Activated CD4-positive, alpha-beta T cell treated with anti-CD3 and anti-CD28 coated beads for 36 hours (primary cell): ENCODE measurements at places on chromosomes 2 and 18. TPM values are rescaled to one million over a fixed set of nuclear protein-coding genes. Genes with fewer than 3 reads are reported as not detected.

DNA sequence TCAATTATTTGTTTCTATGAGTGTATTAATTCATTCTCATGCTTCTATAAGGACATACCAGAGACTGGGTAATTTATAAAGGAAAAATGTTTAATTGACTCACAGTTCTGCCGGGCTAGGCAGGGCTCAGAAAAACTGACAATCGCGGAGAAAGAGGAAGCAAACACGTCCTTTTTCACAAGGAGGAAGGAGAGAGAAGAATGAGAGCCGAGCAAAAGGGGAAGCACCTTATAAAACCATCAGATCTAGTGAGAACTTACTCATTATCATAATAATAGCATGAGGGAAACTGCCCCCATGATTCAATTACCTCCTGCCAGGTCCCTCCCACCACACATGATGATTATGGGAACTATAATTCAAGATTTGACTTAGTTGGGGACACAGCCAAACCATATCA is 294.0 kb downstream of the DSC3 start:
- H3K36me3 ChIP-seq = no peaks in the 10 kb centered on the region
- H3K27me3 ChIP-seq = no peaks in the 10 kb centered on the region
- H3K4me3 ChIP-seq = no peak overlapping the region
- DNase-seq = no peak
- H3K4me1 ChIP-seq = no peaks in the 10 kb centered on the region

DNA sequence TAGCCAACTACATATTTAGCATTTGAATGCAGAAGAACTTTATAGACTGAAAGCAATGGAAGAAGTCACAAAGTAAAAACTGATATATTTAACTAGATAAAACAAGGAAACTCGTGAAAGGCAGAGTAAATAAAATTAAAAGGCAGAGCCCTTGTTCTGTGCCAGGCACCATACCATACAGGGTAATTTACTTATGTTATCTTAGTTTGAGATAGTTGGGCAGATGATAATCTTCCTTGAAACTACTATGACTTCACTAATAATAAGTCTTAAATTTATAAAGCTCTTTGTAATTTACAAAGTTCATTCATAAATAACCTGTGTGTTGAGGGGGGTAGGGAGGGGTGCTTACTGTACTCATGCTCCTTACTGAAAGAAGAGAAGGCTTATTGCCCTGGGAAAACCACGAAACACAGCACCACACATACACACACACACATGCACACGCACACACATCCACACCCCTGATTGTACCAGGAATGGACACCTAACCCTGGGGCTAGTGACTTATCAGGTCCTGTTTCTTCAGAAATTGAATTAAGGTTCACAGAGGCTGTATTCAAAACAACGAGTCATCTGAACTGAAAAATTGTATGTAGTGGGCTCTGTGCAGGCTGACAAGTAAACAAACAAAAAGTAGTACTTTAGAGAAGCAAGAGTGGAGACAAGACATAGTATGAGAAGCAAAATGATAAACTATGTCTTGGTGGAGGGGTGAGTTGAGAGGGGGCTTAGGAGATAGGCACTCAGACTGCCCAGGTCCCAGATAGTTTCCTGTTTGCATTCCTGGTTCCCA is 38.1 kb downstream of the AGFG1 start:
- no peak for DNase-seq
- H3K27ac ChIP-seq = no peak overlapping the region
- H3K4me1 ChIP-seq = peaks cover 81% of the 10 kb centered on the region
- peaks cover 17% of the 10 kb centered on the region for H3K36me3 ChIP-seq
- H3K4me3 ChIP-seq = no peak overlapping the region
- H3K27me3 ChIP-seq = no peaks in the 10 kb centered on the region

DNA sequence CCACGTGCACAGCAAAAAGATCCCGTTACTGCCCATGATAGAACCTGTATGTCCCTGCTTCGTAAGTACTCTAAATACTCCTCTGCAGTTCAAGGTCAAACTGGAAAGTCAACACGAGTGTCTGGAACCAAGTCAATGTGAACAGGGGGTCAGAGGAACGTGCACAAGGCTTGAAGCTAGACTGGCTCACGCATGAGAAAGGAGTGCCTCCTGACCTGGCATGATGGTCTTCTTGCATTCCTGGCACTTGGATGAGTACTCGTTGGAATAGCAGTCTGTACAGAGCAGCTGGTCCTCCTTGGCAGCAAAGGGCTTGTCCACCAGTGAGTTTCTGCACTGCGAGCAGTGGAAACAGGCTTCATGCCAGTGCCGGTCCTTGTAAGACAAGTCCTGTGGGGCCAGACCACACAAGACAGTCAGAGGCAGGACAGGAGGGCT is 25.5 kb downstream of the FHL2 start:
- H3K27me3 ChIP-seq = no peaks in the 10 kb centered on the region
- no peak for DNase-seq
- no peak overlapping the region for H3K4me3 ChIP-seq
- peaks cover 10% of the 10 kb centered on the region for H3K4me1 ChIP-seq
- no peaks in the 10 kb centered on the region for H3K36me3 ChIP-seq

Gene GPR155
- total RNA-seq = 11.3 TPM

Gene TTC32
- 8.8 TPM for total RNA-seq

Gene TLX2
- total RNA-seq = 0.18 TPM

DNA sequence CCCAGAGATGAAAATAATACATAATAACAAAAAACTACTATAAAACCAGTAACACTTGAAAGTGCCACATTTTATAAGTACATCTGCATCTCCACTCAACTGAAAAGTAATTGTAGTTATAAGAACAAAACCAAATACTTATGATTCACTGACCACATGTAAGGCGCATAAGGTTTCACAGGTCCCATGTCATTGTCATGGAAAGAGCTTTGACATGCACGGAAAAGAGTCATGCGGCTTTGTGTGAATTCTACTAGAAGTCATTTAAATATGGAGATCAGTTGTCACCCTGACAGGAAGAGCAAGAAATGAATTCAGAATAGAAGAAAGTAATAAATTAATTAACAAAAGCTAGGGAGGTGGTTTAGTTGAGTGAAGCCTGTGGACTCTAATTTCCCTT is 459.1 kb downstream of the CDH2 start:
- no peaks in the 10 kb centered on the region for H3K4me1 ChIP-seq
- DNase-seq = no peak
- no peak overlapping the region for H3K4me3 ChIP-seq
- no peak overlapping the region for H3K27ac ChIP-seq
- no peaks in the 10 kb centered on the region for H3K27me3 ChIP-seq

DNA sequence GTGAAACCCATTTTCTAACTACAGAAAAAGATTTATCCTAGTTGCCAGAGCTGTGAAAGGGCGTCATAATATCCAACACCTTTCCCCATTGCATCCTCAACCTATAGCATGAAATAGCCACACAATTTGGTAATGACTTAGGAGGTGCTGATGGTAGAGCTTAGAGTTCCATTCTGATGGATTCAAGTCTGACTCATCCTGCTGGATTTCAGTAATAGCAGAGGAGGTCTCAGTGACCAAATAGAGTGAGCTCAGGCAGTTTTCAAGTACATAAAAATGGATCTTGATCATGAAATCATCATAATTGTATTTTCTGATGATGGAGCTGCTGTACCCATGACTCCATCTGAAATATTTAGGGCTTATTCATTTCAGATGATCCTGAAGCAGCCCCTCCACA is 270.7 kb upstream of the KLHL29 start:
- no peak for DNase-seq
- H3K36me3 ChIP-seq = no peaks in the 10 kb centered on the region
- H3K27ac ChIP-seq = no peak overlapping the region
- H3K4me1 ChIP-seq = no peaks in the 10 kb centered on the region

Gene DUSP19
- total RNA-seq = 4.2 TPM

Gene LAMA1
- total RNA-seq = not detected

GRCh38 chr2:203623096-203623495 is 83.3 kb upstream of the CD28 start:
- no peaks in the 10 kb centered on the region for H3K27me3 ChIP-seq
- no peak overlapping the region for H3K4me3 ChIP-seq
- H3K36me3 ChIP-seq = no peaks in the 10 kb centered on the region
- peaks cover 8% of the 10 kb centered on the region for H3K4me1 ChIP-seq

Gene ALLC
- not detected for total RNA-seq

Gene DLGAP1
- total RNA-seq = 0.14 TPM

DNA sequence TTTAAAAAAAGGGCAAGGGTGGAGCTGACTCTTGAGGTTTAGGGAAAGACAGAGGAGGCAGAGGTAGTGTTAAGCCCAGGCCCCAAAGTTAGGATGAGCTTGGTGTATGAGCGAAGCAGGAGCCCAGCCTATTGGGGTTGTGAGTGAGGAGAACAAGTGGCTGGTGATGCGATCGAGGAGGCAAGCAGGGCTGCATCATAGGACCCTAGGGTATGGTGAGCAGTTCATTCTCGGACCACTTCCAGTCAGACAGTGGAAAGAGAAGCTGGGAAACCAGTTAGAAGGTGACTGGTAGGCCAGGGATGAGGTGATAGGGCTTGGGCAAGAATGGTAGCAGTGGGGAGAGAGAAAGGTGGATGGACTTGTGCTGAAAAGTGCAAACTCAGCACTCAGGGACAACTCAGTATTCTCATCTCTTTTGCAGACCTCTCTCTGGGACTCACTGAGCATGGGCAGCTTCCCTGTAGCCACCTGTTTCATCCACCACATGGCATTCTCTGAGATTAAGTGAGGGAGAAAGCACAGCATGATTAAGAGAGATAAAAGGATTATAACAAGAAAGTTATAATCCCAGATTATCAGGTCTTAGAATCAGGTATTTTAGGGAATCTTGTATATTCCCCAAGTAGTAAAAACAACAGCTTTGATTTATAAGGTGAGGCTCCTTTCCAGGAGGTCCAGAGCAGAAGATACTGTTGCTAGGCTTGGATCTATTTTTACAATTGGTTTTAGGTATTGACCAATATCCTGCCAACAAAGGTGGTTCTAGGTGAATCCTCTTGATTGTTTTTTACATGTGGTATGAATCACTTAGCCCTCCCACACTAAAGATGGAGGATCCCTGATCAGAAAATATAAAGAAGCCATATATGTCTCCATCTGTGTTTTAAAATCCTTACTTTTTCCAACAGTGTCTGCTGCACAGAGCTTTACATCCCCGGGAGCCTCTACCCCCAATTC is 38.3 kb downstream of the XRCC5 start:
- H3K4me3 ChIP-seq = no peak overlapping the region
- peaks cover 34% of the 10 kb centered on the region for H3K4me1 ChIP-seq
- DNase-seq = no peak
- H3K36me3 ChIP-seq = peaks cover 57% of the 10 kb centered on the region
- H3K27me3 ChIP-seq = no peaks in the 10 kb centered on the region

DNA sequence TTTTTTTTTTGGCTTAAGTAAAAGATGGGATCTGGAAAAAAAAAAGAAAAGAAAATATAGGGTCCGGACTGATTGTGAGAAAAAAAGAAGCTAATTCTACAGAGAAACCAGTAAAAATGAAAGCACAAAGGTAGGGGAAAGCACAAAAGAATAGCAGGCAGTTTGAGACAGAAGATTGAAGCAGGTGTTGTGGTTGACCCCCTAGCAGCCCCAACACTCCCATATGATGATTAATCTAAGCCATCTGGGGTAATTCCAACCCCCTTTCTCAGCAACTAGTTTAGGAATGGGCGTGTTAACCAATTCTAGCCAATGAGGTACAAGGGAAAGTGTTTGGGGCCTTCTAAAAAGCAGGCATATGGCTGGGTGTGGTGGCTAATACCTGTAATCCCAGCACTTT is 77.0 kb downstream of the MBD2 start:
- H3K27me3 ChIP-seq = no peaks in the 10 kb centered on the region
- peak overlapping the region; percentile 94 for H3K27ac ChIP-seq
- DNase-seq = peak; percentile 65
- H3K4me1 ChIP-seq = peaks cover 60% of the 10 kb centered on the region

DNA sequence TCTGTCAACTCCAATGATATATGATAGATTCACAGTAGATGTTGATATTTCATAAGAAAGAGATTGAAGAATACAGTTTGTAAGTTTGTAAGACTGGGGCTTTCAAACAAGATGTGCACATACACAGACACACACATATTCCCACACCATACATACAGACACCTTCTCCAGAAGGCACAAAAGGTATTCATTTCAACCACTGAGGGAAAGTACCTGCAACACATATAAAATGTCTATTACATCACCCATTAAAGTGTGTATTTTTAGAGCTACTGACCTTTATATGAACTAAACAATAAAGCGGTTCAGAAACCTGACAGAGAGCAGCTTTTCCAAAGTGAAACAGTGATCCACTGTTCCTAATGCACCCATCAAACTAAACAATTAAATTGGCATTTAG is 53.3 kb downstream of the CCDC148 start:
- DNase-seq = no peak
- no peak overlapping the region for H3K27ac ChIP-seq
- H3K4me3 ChIP-seq = no peak overlapping the region
- H3K36me3 ChIP-seq = no peaks in the 10 kb centered on the region
- H3K4me1 ChIP-seq = no peaks in the 10 kb centered on the region

GRCh38 chr2:12352889-12353288 is 363.8 kb upstream of the TRIB2 start:
- H3K27me3 ChIP-seq = no peaks in the 10 kb centered on the region
- no peak overlapping the region for H3K27ac ChIP-seq
- H3K36me3 ChIP-seq = no peaks in the 10 kb centered on the region
- no peak for DNase-seq

Gene MYO1B
- total RNA-seq = 29.7 TPM
